ACHN (cell line): ENCODE measurements at places on chromosomes 13 and 19.

DNA sequence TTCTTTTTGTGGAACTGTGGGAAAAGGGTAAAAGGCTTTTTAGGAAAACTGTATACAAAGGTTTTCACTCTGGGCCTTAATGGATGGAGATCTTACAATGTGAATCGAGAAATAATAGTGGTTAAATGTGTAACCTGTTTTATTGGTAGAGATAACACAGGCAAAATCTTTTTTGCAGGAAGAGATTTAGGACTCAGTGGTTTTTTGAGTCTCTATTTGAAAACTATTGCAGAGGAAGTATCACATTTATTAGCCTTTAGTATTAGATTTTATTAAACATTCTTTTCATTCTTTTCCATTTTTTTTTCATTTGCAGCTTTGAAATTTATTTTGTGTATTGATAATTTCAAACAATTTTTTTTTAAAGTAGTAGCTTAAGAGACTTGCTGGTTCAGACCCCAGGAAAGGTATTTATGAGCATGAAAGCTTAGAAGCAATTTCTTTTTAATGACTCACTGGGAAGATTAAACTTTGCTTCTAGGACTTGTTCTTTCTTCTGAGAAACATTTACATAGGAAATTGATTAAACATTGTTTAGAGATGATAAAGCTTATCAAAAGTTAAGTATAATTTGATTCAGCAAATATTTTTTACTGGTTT lies 10.5 kb downstream of the KLF5 start:
- no peak for DNase-seq

DNA sequence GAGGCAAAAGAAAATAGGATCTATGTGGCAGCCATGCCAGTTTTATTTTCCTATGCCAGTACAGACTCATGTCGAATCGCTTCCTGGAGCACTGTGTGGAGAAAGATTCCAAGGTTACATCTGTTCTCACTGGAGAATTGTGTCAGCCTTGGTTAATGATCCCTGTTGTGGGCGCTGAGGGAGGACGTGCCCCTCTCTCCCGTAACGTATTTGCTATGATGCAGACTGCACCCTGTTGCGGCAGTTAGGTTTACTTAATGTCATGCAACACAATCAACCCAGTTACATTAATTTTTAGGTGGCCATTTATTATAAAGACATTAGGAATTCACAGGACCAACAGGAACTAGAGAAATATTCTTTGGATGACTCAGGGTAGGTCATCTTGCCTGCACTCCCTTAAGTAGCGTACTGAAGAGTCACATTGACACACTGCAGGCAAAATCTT lies 892.9 kb downstream of the EFNB2 start:
- peak; percentile 84 for DNase-seq

DNA sequence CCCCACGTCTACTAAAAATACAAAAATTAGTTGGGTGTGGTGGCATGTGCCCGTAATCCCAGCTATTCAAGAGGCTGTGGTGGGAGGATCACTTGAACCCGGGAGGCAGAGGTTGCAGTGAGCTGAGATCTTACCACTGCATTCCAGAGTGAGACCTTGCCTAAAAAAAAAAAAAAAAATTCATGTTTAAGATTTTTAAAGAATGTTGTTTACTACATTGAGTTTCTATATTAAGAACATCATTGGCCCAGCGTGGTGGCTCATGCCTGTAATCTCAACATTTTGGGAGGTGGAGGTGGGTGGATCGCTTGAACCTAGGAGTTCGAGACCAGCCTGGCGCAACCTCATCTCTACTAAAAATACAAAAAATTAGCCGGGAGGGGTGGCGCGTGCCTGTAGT lies 31.9 kb upstream of the FLT1 start:
- DNase-seq = no peak

GRCh38 chr19:5351731-5352228 lies 11.2 kb upstream of the PTPRS start:
- DNase-seq = no peak

DNA sequence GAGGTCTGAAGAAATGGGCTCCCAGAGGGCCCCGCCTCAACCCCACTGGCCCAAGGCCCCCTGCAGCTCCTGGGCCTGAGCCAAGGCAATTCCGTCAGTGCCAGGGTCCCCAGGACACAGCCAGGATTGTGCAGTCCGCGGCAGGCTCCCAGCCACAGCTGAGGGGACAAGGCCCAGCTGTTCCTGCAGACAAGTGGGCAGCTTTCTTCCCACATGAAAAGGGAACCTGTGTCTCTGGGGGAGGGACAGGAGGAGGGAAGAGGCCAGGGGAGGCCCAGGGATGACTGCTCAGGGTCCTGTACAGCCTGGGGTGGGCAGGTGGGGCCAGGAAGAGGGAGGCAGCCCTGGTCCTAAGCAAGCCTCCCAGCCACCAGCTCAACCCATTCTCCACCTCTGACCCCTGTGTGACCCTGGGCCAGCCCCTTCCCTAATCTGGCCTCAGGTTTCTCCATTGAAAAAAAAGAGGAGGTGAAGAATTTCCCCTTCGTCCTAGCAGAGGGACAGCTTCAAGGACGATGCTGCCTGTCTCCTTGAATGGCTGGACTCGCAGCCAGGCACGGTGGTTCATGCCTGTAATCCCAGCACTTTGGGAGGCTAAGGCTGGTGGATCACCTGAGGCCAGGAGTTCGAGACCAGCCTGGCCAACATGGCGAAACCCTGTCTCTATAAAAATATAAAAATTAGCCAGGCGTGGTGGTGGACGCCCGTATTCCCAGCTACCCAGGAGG lies 20.5 kb upstream of the VSTM2B start:
- no peak for DNase-seq

DNA sequence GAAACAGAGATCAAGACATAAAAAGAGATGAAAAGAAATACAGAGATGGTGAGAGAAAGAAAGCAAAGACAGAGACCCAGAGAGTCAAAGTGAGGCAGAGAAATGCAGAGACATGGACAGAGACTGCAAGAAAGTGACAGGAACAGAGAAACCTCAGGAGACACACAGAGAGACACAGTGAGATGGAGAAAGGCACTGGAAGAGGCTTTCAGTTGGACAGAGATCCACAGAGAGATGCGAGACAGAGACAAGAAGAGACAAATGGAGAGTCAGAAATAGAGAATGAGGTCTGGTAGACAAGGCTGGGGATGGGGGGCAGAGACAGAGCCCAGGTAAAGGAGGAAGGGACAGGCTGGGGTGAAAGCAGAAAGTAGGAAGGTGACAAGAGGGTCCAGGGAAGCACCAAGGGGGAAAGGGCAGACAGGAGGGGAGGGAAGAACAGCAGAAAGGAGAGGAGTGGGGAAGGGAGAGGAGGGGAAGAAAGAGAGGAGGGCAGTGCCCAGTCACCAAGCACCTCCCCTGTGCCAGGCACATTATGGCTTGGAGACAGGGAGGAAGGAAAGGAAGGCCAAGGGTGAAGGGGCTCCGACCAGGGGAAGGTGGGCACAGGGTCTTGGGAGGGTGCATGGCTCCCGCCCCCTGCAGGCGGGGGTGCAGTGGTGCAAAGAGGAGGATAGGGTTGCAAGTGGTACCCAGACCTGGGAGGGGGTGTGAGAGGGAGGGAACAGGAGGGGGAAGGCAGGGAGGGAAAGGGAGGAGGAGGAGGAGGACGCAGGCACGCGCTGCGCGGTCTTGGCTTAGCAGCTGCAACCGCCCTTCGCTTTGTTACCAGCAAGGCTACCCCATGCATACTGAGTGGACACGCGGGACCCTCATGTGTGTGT lies 38.4 kb downstream of the DEDD2 start:
- peak; percentile 10 for DNase-seq

DNA sequence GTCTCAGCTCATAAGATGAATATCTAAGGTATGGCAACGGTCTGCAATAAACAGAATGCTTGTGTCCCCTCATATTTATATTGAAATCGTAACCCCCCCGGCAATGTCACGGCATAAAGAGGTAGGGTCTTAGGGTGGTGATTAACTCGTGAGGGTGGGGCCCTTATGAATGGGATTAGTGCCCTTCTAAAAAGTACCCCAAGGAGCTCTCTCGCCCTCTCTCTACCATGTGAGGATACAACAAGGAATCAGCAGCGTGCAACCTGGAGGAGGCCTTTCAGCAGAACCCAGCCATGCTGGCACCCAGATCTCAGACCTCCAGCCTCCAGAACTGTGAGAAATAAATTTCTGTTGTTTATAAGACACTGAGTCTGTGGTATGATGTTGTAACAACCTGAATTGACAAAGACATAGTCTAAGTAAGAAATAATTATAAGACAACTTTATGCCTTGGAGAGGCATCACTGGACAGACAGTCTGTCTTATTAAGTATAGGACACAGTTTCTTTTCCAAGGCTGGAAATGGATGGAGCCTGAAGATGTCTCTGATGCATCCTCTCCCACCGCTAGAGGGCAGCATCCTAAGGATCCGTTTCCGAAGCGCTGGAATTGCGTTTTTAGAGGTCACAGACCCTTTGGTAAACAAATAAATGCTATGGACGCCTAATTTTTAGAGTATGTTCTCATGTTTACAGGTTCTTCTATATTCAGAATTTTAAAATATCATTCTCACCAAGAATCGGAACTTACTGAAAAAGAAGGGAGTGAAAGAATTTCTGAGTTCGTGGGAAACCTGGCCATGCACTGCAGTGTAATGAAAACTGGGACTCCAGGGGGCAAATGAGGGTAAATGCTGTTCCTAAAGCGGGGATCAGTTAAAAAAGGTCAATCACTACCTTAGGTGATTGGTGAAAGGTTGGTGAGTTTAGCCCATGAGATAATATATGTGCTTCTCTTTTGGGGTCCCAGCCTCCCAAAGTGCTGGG lies 13.3 kb upstream of the LEUTX start:
- peak; percentile 45 for DNase-seq

DNA sequence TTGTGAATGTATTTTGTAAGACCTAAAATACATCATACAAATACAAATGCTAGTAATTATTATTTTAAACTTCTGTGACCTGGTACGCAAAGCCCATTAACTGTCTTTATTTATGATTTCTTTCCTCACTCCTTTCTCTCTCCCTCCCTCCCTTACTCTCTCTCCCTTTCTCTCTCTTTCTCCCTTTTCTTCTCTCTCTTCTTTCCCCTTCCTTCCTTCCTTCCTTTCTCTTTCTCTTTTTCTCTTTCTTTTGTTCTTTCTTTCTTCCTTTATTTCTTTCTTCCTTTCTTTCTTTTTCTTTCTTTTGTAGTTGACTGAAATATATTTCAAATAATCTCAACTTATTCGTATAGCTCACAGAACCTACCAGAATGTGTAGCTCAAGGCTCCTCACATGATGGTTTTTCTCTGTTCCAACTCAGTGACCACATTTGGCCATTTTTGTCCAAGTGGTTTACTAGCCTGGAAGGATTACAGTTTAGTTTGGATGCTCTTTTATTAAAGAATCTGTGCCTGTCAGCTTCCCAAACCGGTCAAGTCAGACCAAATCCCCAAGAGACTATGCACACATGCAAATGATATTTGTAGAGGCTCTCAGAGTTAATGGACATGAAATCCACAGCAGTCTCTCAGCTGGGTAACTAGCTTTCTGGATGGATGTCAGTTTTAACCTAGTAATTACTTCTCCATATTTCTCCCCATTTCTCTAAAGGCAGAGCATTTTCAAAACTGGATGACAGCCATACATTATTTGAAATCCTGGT lies 71.7 kb downstream of the POSTN start:
- no peak for DNase-seq

- DNase-seq = no peak
Observed at GRCh38 chr19:39736088-39736487, 1.7 kb downstream of the CLC start.

DNA sequence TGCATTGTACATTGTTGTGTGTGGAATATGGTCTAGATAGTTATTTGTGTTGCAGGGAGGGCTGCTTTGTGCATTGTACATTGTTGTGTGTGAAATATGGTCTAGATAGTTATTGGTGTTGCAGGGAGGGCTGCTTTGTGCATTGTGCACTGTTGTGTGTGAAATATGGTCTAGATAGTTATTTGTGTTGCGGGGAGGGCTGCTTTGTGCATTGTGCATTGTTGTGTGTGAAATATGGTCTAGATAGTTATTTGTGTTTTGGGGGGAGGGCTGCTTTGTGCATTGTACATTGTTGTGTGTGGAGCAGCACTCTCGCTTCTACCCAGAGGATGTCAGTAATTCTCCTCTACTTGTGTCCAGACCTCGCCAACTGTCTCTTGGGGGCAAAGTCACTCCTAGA lies 36.3 kb upstream of the ZNF835 start:
- DNase-seq = no peak

- DNase-seq = no peak
Observed at GRCh38 chr19:38047049-38047438, 140.0 kb downstream of the SIPA1L3 start.

DNA sequence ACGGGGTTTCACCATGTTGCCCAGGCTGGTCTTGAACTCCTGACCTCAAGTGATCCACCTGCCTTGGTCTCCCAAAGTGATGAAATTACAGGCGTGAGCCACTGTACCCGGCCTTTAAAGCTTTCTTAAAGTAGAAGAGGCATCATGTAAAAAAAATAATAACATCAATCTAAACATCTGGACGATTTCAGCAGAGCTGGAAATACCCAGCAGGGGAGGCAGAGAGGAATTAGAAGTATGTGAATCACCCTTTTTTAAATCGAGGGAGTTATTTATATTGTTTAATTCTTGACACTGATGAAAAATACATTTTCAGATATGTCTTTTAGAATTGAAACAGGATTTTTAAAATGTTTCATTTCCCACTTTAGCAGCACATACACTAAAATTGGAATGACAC lies 37.4 kb upstream of the MTIF3 start:
- no peak for DNase-seq

DNA sequence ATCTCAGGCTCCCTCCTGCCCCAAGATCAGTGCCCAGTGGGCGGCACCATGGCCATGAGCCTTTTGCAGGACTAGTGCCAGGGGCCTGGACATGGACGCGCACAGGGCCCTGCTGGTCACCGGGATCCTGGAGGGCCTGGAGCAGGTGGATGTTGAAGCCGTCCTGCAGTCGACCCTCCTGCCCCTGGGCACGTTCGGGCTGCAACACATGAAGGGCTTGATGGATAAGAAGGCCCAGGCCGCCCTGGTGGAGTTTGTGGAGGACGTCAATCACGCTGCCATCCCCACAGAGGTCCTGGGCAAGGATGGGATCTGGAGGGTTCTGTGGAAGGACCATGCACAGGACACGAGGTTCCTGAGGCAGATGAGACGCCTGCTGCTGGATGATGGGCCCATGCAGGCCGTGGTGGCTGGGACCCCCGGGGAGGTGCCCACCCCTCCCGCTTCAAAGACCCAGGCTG lies 38.0 kb upstream of the PNMA8B start:
- no peak for DNase-seq

GRCh38 chr13:110559429-110559943 lies 2.0 kb downstream of the RAB20 start:
- no peak for DNase-seq

- no peak for DNase-seq
Observed at GRCh38 chr13:25168790-25169189, 3.3 kb downstream of the AMER2 start.

DNA sequence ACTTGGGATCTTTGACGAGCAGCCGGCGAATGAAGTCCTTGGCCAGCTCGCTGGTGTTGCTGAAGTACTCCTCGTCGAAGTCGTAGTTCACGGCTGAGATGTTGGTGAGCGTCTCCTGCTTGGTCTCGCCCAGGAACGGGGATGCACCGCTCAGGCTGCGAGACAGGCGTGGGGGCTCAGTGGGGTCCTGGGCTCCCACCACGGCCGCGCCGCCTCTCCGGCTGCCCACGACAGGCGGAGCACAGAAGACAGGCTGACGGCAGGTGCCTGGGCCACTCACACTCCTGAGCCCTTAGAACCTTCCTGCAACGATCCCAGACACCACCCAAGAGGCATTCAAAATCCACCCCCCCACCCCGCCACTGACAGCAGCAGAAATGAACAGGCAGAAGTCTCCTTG lies 9.9 kb downstream of the DAPK3 start:
- no peak for DNase-seq

GRCh38 chr13:101955764-101956163 lies 446.1 kb downstream of the FGF14 start:
- peak; percentile 5 for DNase-seq

GRCh38 chr13:99527301-99527700 lies 26.0 kb downstream of the TM9SF2 start:
- no peak for DNase-seq
